ENCODE measurements at places on chromosomes 2 and 18. TPM values are rescaled to one million over a fixed set of nuclear protein-coding genes. Genes with fewer than 3 reads are reported as not detected.

The MC5R gene
- not detected for polyA plus RNA-seq

The IL36G gene
- polyA plus RNA-seq = not detected

The C2orf15 gene
- polyA plus RNA-seq = 0.25 TPM

The GKN2 gene
- not detected for polyA plus RNA-seq

The CRYGC gene
- polyA plus RNA-seq = 0.31 TPM

The ARL5A gene
- polyA plus RNA-seq = 8.2 TPM

The CNDP1 gene
- not detected for polyA plus RNA-seq

The TRABD2A gene
- polyA plus RNA-seq = 3.0 TPM

The HOXD3 gene
- 0.81 TPM for polyA plus RNA-seq

The ASXL3 gene
- polyA plus RNA-seq = not detected

The UPP2 gene
- polyA plus RNA-seq = not detected

The SPR gene
- polyA plus RNA-seq = 25.7 TPM

The TNFRSF11A gene
- 2.5 TPM for polyA plus RNA-seq

DNA sequence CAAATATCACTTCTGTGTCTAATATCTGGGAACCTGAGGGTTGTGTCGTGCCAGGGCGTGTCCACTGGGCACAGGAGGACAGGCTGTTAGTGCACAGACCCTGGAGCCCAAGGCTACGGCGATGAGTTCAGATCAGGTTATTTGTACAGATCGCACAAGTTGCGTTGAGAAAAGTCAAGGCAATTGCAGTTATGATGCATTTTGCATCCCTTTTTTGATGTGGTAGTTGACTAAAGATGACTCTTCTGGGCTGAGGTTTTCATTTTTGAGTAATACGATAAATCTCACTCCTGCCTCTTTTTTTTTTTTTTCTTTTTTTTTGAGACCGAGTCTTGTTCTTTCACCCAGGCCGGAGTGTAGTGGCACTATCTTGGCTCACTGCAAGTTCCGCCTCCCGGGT lies 7.2 kb downstream of the RBFA start:
- no peak for DNase-seq

DNA sequence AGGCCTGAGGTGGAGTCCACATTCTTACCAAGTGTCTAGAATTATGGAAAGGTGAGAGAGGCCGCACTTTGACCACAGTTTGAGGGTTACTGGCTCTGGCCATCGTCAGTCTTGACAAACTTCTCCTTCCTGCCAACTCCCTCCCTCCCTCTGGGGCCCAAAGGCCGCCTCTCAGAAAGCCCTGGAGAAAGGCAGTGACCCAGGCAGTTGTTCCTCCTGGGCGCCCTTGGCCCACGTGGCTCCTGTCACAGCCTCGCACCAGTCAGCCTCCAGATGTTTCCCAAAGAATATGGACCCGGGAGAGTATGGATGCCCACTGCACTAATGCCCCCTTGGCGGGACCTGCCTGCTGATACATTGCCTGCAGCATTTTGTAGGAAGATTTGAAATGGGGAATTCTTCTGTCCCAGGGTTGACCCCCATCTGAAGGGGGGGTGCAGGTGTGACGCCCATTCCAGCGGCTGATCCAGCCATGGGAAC lies 61.7 kb downstream of the ASB1 start:
- no peak for DNase-seq

- no peak for DNase-seq
Measured at GRCh38 chr2:74345272-74345943, 2.2 kb upstream of the SLC4A5 start.

DNA sequence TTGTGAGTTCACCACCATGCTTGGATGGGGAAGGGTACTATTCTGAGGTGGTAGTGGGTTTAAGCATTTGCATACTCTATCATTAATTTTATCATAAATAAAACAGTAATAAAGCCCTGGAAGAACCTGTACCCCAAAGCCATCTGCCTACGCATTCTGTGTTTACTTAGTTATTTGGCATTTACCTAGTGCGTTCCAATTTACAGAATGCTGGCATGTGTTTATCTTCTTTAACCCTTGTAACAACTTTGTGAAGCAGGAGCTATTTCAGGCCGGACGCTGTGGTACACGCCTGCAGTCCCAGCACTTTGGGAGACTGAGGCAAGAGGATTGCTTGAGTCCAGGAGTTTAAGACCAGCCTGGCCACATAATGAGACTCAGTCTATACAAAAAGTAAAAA lies 17.8 kb upstream of the ODC1 start:
- DNase-seq = no peak

GRCh38 chr2:190506666-190507065 lies 27.9 kb downstream of the NEMP2 start:
- no peak for DNase-seq

DNA sequence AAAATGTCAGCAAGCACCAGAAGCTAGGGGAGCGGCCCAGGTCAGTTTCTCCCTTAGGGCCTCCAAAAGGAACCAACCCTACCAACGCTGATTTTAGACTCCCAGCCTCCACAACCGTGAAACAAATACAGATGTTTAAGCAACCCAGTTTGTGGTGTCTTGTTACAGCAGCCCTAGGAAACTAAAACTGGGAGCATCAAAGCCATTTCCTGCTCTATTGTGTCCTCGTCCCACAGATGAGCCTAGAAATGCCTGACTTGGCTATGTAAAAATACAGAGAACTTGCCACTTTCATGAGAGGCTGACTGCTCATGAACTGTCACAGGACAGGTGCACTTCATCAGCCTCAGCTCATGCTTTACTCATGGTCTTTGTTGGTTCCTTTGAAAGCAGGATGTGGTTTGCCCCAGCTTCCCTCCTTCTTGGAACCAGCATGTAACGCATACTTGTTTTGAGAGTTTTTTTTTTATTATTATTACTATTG lies 97.6 kb upstream of the SLC39A10 start:
- no peak for DNase-seq

- DNase-seq = no peak
Measured at GRCh38 chr2:228652366-228652765, 470.9 kb upstream of the SPHKAP start.

DNA sequence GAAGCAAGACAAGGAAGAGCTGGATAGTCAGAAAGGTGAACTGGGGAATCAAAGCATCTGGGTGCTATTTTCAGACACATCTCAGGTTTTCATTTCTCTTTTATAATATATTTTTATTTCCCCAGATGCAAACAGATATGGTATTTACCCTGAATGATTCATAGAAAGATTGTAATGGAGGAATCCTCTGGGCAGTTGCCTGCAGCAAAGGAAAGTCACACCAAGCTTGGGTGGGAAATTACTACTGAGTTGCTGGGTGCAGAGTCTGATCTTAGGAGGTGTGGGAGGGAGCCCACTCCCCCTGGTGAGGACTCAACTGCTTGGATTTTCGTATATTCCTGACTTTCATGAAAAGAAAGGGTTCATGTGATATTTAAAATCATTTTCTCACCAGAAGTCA lies 2.1 kb downstream of the EFR3B start:
- no peak for DNase-seq

GRCh38 chr2:102197389-102198137 lies 10.7 kb downstream of the IL1RL2 start:
- no peak for DNase-seq

DNA sequence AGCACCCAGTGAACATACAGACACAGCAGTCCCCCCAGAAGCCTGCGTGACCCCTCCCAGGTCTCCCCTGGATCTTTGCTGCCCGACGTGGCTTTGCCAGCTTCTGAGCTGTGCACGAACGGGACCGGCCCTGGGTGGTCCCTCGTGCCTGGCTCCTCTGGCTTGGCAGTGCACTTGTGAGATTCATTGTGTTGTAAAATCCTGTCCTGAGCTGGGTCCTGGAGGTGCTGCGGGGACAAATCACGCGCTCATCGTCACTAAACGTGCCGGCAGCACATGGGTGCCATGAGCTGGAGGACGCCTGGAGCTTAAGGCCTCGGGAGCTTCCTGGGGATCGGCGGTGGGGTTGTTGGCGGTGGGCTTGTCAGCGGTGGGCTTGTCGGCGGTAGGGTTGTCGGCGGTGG lies 104.9 kb downstream of the FAM210A start:
- DNase-seq = no peak

- no peak for DNase-seq
Measured at GRCh38 chr2:61045226-61045625, 20.4 kb upstream of the SANBR start.

DNA sequence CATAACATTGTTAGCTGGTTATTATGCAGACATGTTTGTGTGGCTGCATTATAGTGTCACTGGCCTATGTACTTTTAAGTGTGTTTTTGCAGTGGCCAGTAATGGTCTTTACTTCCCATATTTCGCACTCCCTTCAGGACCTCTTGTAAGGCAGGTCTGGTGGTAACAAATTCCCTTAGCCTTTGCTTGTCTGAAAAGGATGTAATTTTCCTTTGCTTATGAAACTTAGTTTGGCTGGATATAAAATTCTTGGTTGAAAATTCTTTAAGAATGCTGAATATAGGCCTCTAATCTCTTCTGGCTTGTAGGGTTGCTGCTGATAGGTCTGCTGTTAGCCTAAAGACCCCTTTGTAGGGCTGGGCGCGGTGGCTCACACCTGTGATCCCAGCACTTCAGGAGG lies 34.7 kb downstream of the ZC3H8 start:
- DNase-seq = no peak

DNA sequence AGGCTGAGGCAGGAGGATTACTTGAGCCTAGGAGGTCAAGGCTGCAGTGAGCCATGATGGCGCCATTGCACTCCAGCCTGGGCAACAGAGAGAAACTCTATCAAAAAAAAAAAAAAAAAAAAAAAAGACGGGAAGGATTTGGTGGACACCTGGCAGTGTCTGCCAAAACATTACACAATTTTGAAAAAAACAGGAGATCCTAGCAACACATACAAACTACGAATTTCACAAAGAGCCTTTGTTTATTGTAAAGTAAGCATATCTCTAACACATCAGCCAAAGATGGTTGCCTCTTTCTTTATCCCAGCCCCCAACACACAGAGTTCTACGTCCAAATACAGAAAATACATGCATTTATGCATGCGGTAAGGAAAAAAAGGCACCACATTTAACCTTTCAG lies 7.6 kb downstream of the GPR45 start:
- no peak for DNase-seq

DNA sequence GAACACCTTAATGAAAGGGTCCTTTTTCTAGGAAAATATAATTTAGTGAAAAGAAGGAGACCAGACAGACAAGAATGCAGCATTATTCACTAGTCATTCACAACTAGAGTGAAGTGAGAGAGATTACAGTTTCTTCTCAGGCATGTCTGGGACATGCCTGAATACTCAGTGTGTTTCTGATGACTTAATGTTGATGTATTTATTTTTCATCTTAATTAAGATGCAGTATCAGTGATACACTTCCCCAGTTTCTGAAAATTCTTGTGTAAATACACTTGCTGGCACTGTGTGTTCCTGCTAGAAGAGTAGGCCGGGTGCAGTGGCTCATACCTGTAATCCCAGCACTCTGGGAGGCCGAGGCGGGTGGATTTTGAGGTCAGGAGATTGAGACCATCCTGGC lies 143.6 kb downstream of the MYO3B start:
- no peak for DNase-seq

DNA sequence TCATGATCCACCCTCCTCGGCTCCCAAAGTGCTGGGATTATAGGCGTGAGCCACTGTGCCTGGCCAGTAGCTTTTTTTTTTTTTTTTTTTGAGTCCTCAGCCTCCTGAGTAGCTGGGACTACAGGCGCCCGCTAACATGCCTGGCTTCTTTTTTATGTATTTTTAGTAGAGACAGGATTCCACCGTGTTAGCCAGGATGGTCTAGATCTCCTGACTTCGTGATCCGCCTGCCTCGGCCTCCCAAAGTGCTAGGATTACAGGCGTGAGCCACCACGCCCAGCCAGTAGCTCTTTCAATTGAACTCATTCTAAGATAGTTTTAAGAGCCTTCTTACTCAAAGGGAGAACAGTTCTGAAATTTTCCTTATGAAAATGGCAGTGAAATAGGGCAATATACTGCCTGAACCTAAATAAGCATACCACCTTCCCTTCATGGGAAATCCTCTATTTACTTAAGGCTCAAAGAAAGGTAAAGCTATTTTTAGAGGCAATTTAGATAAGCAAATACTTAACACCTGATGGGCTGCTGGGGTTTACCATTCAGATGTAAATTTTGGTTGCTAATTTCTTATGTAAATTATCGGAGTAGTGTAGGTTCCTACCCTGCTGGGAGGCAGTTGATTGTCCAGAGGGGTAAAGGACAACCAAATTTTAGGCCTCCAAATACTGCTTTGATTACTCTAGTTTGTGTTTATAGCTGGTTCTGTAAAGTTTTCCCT lies 144.7 kb downstream of the GREB1L start:
- no peak for DNase-seq

- no peak for DNase-seq
Measured at GRCh38 chr2:216710551-216711301, 15.4 kb upstream of the IGFBP5 start.

DNA sequence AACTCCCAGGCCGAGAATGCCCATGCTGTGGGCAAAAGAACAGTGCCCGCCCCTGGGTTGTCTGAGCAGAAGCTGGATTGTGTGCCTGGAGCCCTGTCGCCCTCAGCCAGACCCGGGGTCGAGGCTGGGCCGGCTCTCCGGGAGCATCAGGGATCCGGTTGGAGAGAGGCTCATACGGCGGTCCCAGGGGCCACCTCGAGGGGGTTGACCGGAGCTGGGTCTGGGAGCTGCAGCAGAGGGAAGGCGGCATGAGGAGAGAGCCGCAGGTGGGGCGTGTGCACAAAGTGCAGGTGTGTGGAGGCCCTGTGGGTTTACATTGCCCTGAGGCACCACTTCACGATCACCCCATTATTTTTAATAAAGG lies 39.5 kb downstream of the MBP start:
- DNase-seq = no peak

- DNase-seq = no peak
Measured at GRCh38 chr18:23127090-23127489, 8.2 kb upstream of the CABLES1 start.

DNA sequence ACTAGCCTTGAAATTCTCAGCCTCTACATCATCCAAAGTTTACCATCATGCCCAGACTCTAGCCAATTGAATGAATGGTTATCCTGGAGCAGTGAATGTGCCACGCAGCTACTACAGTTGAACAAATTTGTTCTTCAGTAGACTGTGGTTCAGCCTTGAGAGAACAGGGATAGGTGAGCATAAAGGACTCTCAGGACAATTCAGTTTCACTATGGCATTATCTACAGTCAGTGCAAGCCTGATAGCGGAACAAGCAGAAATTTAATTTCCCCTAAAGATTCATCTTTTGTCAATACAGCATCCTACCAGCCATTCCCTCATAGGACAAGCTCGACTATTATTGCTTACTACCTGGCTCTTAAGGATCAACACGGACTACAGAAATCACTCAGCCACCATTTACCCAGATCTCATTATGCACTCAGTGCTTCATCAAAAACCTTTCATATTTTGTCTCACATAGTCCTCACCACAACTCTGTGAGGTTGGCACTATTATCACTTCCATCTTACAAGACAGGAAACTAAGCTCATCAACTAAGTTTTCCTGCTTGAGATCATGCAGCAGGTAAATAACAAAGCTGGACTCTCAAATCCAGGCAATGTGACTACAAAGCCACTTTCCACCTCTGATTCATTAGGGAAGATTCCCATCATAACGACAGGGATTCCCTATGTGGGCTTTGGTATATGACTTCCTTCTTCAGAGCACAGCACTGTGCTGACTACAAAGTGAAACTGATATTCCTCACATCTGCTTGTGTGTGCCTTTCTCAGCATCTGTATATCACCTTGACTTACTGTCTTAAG lies 181.5 kb upstream of the ACVR2A start:
- DNase-seq = no peak
